ENCODE measurements at places on chromosomes 1 and 21. TPM values are rescaled to one million over a fixed set of nuclear protein-coding genes. Genes with fewer than 3 reads are reported as not detected.

GRCh38 chr21:27799861-27800260 lies 833.0 kb upstream of the ADAMTS5 start:
- DNase-seq = peak; percentile 45

DNA sequence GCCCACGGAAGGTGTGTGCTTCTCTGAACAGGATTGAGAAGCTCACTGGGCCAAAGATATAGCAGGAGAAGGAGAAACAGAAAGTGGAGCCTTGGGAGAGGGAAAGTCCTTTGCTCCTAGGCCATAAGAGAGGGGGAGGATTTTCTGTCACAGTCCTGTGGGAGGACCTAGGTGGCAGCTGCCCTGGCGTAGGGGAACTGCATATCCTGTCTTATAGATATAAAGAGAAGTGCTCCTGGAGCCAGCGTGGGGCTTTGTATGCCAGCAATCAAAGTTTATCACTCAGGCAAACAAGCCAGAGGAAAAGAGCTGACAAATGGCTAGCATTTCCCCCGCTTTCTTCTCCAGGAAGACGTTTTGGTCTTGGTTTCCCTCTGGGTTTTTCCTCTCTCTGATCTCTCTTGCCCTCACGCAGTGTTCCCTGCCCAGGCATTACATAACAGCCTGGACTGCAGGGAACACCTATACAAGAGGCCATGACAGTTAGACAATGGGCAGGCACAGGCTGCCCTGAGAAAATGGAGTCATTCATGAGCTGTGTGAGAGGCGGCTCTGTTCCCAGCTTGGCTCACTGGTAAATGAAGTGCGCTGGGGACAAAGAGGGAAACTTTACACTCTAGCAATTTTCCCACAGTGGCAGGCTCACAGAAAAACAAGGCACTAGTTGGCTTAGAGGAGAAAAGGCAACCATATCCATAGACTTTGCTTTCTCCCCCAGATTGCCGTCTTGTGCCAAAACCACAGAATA lies 52.5 kb upstream of the ZNF648 start:
- no peak for DNase-seq

GRCh38 chr1:21534674-21535378 lies 25.6 kb downstream of the ALPL start:
- DNase-seq = peak; percentile 35

DNA sequence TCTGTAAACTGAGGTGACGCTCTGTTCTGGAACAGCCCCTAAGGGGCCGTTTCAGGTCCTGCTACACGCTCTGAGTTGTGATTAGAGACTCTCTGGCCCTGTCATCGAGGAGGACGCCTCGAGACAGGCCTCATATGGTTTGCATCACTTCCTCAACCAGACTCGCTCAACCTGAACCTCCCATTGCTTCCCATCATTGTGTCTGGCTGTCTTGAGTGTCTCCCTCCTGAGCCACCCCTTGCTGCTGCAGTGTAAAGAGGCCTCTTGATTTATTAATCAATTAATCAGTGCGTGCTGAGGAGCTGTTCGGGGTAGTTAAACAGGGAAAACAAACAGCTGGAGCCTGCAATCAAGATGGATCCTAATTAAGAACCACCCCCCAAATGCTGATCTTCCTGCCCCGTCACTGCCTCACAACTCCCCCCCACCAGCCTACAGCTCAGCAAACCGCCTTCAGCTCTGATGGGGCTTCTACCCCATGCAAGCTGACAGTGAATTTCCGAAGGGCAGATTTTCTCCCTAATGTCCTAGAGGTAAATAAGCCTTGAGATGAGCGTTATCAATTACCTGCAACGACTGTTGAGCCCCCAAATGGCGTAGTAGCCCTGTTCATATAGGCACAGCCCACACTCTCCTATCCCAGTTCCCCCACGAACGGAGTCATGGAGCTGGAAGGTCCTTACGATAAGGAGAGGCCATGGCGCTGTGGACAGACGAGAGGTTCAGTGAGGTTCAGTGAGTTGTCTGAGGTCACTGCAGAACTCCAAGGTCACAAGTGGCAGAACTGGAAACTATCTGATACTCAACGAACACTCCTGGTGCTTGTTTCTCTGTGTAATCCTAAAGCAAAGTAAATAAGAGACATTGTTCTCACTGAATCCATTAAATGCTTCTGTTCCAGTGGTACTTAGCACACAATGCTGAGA lies 210.6 kb downstream of the KIF26B start:
- DNase-seq = no peak

- no peak for DNase-seq
Measured at GRCh38 chr1:166980818-166981217, 5.5 kb upstream of the ILDR2 start.

CACNA1E gene
- total RNA-seq = not detected

- no peak for DNase-seq
Measured at GRCh38 chr1:67836769-67837168, 3.5 kb upstream of the GNG12 start.

DNA sequence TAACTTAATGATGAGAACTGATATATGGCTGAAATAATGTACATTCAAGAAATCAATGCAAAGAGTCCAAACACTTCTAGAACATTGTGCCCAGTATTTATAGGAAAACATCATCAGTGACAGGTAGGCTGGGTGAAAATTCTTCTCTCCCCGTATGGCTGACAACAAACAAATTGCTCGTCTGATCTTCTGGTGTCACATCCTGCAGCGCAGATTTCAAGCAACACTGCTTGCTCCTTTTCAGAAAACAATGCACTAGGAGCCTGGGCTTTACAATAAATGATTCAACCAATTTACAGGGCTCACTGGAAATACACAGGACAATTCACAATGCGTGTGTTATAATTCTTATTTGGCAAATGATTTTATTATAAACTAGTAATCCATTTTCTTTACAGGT lies 185.3 kb downstream of the RERE start:
- no peak for DNase-seq

DNA sequence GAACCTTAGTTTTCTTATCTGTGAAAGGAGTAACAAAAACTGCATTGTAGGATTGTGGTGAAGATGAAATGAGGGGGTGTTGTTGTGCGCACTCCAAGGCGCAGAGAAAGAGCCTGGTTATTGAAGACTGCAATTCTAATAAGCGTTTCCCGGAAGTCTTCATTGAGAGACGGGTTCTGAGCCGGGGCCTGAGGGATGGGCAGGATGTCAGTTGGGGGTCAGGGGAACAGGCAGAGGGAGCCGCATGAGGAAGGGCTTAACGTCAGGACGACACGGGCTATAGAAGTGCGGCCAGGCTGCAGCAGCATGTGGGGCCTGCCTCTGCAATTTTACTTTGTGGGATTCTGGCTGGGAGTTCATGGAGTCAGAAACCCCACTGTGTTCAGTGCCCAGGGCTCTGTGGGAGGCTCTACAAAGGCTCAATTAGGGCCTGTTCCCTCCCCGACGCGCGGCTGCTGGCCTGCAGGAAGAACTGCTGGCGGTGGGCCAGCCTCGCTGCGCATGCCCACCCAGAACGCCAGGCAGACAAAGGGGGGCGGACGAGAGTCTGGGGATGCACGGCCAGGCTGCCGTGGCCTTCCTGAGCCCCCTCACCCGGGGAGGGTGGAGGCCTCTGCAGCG lies 20.7 kb downstream of the TRIM62 start:
- no peak for DNase-seq

GRCh38 chr1:31830065-31830464 lies 14.2 kb upstream of the SPOCD1 start:
- no peak for DNase-seq

GJB4 gene
- not detected for total RNA-seq

All from LHCN-M2 (cell line).